ENCODE measurements at places on chromosomes 12 and 14. TPM values are rescaled to one million over a fixed set of nuclear protein-coding genes. Genes with fewer than 3 reads are reported as not detected.
A peak's percentile ranks its signal among the peaks of the same experiment; 100 is the strongest.

GRCh38 chr14:64947710-64948611, 5.4 kb upstream of the GPX2 start:
- DNase-seq: no peak

DNA sequence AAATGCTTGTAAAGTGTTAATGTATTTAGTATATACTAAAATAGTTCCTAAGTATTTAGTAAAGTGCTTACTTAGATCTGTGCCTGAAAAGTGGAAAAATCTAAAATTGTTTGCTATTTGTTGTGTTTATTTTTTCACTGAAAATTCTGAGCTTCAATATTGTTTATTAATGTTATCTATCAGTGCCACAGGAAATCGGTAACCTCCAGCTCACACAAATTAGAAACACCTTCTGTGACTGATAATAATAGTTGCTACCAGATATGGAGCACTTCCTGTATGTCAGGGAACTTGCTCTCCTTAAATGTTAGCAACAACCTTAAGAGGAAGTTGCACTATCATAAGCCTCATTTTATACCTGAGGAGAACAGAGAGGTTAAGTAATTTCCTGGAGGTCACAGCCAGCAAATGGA, 723 bp upstream of the LRP10 start:
- no peak for DNase-seq

DNA sequence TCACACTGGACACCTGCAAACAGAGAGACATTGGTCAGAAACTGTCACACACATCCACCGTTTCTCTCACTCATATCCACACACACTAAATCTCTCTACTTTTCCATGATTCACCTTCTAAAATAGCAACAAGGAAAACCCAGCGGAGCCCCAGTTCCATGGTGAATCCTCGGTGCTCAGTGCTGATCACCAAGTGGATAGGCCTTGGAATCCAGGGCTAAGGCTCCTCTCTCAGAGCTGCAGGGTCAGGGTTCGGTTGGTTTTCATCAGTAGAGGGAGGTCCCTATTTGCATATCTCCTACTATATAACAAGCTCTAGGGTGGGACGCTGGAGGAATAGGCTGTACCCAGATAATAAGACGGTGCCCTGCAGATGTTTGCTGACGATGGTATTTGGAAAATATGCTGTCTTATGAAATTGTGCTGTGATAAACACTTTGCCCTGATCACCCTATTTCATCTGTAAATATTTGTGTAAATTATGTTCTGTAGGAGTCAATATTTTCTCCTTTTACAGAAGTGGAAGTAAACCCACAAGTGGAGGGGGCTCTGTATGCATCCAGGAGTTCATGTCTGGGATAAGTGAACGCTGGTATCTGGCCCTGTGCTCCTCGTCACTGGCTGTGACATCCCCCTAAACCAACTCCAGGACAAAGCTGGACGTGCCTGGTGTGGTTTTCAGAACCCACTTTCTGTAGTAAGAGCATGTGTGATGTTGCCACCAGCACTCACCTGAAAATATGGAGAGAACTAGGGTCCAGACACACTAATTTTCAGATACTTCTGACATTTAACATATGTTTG, 709.2 kb downstream of the TMEM121 start:
- no peak for DNase-seq

DNA sequence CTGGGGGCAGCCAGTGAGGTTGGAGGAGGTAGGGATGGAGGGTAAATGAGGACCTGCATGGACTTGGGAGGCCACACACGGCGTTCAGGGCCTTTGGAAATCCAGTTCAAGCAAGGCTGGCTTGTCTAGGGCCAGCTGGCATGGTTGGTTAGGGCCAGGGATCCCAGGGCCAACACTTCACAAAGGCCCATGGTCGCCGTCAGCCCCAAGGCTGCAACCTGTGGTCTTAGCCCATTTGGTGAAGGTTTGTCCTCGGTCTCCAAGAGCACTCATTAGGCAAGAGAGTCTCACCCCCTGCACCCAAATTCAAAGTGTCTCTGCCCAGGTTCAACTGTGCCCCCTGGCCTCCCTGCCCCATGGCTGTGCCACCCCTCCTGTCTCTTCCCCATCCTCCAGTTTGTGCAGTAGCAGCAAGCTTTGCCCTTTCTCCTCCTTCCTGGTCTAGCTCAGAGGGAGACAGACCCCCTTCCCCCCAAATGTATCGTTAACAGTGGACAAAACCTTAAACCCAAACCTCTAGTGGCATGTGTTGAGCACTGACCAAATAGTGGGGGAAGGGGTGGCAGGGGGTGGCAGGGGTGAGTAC, 94.1 kb downstream of the NINJ2 start:
- no peak for DNase-seq

GRCh38 chr12:10737249-10737648, 14.1 kb upstream of the YBX3 start:
- DNase-seq: no peak

- DNase-seq: peak; percentile 38
Measured at GRCh38 chr12:45638386-45638785, 91.1 kb upstream of the ARID2 start.

DNA sequence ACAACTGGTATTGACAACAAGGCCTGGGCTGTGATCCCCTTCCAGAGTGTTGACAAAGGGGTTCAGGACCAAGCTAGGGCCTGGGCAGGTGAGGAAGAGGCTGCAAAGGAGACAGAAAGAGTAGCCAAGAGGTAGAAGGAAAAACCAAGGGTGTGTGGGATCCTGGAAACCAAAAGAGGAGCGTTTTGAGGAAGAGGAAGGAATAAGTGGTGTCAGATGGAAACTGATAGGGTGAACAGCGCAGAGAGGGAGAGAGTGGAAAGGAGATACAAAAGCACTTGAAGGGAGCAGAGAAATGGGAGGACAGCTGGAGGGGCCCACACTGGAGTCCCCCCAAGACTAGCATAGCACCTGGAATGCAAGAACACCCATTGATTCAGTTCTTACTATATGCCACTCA, 8.3 kb upstream of the HVCN1 start:
- DNase-seq: no peak

DNA sequence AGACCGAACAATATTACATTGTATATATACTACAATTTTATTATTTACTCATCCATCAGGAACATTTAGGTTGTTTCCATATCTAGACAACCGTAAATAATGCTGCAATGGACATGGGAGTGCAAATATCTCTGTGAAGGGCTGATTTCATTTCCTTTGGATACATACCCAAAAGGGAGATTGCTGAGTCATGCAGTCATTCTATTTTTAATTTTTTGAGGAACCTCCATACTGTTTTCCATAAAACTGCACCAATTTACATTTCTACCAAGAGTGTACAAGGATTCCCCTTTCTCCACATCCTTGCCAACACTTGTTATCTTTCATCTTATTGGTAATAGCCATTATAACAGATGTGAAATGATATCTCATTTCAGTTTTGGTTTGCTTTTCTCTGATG, 84.7 kb downstream of the SLC41A2 start:
- no peak for DNase-seq

- no peak for DNase-seq
Measured at GRCh38 chr12:90883456-90883855, 71.5 kb downstream of the CCER1 start.

DNA sequence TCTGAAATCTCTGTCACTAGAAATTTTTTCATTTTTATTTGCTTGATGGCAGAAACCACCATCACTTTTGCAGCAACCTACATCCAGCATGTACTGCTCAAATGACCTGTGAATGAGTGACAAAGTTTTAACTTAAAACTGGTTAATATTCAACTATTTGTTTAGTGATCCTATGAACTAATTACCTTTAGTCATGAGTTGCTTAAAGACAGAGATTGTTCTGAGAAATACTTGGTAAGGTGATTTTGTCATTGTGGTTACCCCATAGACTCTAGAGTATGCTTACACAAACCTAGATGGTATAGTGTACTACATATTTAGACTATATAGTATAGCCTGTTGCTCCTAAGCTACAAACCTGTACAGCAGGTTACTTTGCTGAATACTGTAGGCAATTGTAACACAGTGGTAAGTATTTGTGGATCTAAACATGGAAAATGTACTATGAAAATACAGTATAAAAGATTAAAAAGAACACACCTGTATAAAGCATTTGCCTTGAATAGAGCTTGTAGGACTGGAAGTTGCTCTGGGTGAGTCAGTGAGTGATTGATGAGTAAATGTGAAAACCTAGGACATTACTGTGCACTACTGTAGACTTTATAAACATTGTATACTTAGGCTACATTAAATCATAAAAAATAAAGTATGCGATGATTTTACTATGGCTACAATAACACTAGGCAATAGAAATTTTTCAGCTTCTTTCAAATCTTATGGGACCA, 256.6 kb upstream of the PPFIA2 start:
- no peak for DNase-seq

- no peak for DNase-seq
Measured at GRCh38 chr12:55925371-55925770, 2.3 kb downstream of the PYM1 start.

DNA sequence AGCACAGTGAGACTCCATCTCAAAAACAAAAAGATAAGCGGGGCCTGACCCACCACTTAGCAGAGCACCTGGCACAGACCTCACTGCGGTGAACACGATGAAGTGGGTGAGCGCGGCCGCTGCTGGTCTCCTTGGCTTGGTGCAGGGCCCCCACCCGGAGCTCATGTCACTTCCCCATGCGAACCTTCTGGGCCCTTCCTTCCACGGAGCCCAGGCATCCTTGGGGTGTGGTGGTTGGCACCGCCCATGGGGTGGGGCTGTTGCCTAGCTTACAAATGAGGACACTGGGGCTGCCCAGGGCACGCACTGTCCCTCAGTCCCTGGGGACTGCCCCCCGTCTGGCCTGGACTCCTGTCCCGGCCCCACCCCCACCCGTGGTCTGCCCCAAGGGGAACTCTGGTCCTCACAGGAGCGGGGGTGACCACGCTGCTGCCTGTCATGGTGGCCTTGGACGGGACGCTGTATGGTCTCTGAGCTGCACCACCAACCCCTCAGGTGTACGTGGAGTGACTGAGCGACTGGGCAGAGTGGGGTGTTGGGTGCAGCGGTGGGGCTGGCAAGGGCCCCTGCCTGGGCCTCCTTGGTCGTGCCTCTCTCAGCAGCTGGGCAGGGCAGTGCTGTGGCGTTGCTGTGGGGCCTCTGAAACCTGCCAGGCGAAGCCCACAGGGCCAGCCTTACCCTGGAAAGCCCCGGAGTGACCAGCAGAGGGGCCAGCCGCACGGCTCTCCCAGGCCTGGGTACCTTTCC, 15.3 kb downstream of the FBRSL1 start:
- DNase-seq: no peak

DNA sequence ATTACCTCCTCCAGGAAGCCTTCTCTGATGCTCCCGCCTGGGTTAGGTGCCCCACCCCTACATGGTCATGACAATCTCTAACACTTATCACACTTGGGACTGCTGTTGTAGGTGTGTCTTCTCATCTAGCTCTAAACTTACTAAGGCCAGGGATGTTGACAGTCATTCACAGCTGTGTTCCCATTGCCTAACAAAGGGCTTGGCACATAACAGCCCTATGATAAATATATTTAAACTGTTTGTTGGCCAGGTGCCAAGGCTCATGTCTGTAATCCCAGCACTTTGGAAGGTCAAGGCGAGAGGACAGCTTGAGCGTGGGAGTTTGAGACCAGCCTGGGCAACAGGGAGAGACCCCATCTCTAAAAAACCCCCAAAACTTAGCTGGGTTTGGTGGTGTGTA, 98.8 kb upstream of the RGS6 start:
- DNase-seq: no peak

DNA sequence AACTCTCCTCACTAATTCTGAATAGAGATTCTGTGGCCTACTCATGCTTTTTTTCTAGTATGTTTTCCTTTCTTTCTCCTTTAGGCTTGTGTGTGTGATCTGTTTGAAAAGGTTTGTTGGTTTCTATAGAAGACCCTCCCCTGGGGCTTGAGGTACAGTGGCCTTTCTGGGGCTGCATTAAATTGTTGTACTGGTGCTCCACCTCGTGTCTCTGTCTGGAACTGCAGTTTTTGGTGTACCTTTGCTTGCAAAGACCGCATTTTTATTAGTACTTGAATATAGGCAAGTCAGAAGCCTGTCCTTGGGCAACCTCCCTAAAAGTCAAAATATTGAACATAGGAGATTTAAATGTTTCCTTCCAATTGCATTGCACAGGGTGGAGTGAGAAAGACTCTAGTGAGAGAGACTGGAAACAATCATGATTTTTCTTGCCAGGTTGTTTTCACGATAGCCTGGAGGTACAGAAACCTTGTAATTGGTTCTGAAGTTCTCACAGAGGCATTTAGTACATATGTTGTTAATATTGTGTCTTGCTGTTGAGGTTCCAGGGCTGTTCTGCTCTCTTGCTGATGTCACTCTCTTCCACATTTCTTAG, 39.0 kb downstream of the SLCO1B1 start:
- peak; percentile 64 for DNase-seq

The NELL2 gene
- polyA plus RNA-seq: 0.11 TPM

The KLRK1 gene
- polyA plus RNA-seq: not detected

The GSKIP gene
- 9.2 TPM for polyA plus RNA-seq

The SMIM41 gene
- polyA plus RNA-seq: not detected
